ENCODE measurements at places on chromosomes 6 and 20.

GRCh38 chr6:101001012-101001411, 119.9 kb upstream of the ASCC3 start:
- DNase-seq, result peak; percentile 40

DNA sequence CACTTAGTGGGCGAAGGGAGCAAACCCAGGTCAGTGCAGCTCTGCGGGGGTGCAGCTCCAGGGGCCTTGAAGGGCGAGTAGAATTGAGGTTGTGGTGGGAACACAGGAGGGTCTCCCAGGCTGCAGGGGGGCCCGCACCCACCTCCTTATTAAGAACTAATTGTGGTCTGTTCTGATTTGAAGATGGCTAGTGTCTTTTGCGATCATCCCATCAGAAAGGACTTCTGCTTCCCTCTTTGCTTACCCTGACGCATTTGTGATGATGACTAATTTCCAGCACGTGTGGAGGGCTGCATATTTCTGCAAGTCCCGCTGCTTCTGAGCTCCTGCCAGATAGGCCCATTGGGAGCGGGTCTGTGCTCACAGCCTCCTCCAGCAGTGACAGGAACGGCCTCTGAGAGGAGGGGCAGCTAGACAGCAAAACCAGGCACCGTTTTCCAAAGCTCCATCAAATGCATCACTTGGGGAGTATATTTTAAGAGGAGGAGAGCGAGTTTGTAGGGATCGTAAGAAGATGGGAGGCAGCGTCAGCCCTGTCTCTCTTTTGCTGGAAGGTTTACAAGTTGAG, 268.9 kb downstream of the CDH4 start:
- DNase-seq, result no peak

- DNase-seq, result peak; percentile 43
Observed at GRCh38 chr6:102474041-102474807, 1080.7 kb downstream of the GRIK2 start.

DNA sequence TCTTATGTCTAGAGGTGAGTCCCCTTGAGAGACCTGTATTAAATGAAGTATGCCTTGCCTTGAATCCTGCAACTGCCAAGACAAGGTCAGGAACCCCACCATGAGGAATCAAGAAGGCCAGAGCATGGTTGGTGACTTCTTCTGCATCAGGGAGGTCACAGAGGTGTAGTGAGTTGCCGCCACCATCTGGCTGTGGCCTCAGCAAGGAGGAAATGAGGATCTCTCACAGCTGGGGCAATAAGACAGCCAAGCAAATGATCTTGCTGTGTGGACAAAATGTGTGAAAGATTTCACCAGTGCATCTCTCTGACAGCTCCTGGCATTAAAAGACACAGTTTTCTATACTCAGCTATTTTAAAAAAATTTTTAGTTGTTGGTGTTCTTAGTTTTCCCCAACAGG, 611.0 kb downstream of the DOK5 start:
- DNase-seq, result no peak

DNA sequence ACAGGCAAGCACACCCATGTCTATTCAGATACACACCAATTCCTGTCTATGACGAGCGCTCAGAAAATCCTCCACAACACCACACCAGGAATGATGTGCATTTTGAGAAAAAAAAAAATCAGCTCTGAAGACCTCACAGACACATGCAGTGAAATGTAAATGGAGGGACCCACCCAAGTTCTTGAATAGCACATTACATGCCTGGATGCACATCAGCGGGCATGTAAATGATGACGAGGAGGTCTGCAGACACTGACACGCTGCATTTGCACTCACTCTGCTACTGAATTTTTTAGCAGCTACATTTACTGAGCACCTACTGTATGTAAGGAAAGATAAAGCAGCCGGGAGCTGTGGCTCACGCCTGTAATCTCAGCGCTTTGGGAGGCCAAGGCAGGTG, 14.7 kb downstream of the NRSN2 start:
- DNase-seq, result no peak

GRCh38 chr6:167137881-167138280, 15.0 kb downstream of the CCR6 start:
- no peak for DNase-seq

DNA sequence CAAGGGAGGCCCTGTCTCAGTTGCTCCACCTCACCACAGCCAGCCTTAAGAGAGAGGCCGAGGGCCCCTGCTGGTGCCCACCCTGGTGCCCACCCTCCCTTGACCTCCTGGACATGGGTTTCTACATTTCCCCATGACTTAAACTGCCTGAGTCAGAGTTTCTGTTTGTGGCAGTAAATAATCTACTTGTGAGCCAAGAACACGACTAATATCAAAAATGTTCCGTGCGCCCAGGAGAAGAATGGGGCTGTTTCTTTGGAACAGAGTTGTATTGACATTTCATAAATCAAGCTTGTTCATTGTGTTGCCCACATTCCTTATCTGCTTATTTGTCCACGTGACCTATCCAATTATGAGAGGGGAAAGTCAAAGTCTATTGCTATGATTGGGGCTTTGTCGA, 143.5 kb downstream of the ANKRD60 start:
- DNase-seq, result no peak
